ENCODE measurements at places on chromosomes 6 and 20.

DNA sequence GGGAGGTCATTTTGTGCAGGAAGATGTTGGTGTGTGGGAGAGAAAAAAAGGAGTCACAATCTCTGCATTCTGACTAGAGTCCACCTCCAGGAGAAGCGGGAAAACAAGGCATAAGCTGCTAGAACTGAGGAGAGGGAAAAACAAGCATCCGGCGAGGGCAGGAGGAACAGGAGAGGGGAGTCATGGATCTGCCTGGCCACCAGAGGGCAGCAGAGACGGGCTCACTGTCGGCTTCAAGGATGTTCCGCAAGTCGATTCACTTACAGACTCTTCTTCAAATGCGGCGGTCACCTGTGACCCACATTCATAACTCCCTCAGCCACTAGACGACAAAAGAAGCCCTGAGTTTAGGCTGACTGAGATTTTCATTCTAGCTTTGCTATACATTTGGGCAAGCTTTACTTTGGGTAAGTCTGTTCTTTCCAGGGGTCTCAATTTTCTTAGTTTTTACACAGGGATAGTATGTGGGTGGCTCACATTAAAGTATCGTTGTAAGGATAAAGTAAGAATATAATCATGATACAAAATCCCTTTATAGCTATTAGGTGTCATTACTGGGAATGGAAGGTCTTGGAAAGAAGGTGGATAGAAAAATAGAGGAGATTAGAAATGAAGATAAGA, 6.6 kb upstream of the BTNL2 start:
- DNase-seq: peak; percentile 92

GRCh38 chr20:60589623-60590022, 631.4 kb downstream of the CDH26 start:
- peak; percentile 8 for DNase-seq

GRCh38 chr6:119126140-119126539, 47.7 kb upstream of the FAM184A start:
- DNase-seq: no peak

DNA sequence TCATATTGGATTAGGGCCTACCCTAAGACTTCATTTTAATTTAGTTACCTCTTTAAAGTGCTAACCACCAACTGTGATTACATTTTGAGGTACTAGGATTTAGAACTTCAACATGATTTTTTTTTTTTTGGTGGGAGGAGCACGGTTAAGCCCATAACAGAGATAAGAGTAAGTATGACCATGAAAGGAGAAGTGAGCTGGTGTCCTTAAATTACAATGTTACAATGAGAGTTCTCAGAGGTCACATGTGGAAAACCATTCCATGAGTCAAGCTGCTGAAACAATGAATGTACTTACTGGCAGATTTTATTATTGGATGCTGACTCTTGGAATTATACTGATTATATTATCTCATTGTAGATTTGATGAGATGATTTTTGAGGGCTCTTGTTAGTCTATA, 779.3 kb upstream of the CITED2 start:
- DNase-seq: no peak

- peak; percentile 76 for DNase-seq
Measured at GRCh38 chr6:25250878-25251277, 28.3 kb upstream of the CARMIL1 start.

GRCh38 chr6:22747571-22747970, 178.2 kb downstream of the HDGFL1 start:
- DNase-seq: no peak

DNA sequence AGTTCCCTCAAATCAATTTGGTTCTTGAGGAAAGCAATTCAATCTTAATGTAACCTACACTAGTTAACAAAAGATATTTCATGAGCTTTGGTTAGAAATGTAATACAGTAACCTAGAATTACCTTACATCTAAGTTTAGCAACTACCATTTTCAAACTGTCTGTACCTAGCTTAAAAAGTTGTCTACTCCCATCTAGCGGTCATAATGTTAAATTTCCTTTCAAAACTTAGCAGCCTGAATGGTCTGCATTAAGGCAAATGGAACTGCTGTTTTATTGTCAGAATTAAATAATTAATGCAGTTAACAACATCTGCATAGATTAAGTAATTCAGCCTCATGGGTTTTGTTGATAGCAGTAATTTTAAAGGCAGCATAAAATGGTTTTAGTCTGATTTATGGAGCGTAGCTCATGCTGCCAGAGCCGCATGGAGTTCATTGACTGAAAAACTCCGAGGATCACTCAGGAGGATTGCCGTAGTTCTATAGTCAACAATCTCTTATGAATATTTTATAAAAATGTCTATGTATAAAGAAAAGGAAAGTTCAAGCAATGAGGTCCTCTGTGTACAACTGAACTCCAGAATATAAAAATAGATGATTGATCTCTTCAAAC, 485.4 kb upstream of the MANEA start:
- DNase-seq: no peak

GRCh38 chr6:31911826-31912585, 10.1 kb upstream of the ZBTB12 start:
- no peak for DNase-seq

- DNase-seq: peak; percentile 7
Measured at GRCh38 chr6:163356324-163356723, 58.2 kb upstream of the QKI start.

DNA sequence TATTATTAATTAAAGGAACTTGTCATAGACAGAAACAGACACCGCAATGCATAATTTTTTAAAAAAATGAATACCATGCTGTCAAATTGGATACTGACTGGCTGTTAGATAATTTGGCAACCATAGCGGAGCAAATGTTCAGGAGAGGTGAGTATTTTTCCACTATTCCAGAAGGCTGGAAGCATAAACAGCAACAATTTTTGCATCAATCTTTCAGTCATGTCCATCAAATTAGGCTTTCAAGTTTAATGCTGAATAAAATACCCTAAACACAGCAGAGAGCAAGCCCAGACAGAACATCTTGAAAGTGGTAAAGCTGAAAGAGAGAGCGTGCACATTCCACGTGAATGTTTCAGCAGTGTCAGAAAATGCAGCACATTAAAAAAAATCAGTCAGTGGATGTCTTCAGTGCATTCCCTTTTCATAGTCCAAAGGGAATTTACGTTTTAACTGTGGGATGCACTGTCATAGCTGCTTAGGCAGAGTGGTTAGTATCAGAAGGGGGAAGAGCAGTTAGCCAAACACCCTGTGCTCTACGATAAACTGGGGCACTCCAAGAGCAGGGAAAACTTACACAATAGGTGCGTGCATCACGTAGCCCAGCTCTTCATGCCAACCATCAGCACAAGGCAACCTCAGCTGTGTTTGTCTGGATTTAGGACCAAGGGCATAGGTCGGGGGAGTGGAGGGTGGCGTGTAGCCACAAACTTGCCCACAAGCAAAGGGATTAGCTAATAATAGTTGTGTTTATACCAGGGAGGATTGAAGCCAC, 116.2 kb upstream of the STMND1 start:
- no peak for DNase-seq

GRCh38 chr20:52974179-52974594, 2.0 kb downstream of the TSHZ2 start:
- DNase-seq: peak; percentile 81

- DNase-seq: no peak
Measured at GRCh38 chr6:94902974-94903628, 674.2 kb upstream of the MANEA start.

GRCh38 chr6:155287762-155288161, 23.9 kb downstream of the CLDN20 start:
- DNase-seq: no peak

DNA sequence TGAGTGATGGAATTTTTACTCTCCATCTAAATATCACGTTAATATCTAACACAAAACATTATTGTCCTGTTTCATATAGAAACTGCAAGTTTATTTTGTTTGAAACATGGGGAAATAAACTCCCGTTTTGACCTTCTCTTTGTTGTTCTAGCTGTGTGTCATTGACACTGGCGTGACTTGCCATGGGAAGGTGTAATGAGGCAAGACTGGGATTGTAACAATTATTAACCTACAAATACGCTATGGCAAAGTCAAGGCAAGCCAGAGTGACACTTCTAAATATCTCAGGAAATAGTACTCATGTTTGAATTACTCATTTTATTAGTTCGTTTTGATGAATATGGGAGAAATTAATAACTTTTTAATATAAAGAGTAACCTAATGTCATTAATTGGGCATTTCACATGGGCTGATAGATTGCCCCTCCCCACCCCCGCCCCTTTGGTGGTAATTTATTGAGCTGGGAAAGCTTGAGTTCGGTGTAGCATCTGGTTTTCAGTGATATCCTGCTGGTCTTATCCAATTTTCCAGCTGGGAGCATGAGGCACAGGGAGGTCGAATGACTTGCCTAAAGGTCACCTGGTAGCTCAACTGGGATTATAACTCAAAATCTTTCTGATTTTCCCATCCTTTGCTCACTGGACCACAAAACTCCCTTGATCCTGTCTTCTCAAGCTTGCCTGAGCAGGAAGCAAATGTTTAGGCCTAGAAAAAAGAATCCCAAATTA, 380.6 kb upstream of the JAG1 start:
- DNase-seq: no peak

DNA sequence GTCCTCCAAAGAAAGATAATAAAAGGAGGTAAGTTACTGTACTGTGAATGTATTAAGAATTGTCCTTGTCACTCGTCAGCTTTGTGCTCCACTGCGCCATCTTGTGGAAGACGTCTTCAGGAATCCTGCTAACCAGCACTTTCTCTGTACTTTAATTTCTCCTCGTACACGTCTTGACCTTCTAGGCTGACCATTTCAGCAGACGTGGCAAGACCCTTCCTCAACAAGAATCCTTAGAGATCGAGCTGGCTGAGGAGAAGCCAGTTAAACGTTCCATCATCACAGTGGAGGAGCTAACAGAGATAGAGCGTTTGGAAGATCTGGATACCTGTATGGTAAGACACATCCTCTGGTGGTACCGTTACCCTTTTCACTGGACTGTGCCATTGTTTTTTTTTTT, 95.5 kb upstream of the SCGN start:
- DNase-seq: peak; percentile 92

GRCh38 chr6:93604951-93605350, 185.6 kb upstream of the EPHA7 start:
- no peak for DNase-seq

DNA sequence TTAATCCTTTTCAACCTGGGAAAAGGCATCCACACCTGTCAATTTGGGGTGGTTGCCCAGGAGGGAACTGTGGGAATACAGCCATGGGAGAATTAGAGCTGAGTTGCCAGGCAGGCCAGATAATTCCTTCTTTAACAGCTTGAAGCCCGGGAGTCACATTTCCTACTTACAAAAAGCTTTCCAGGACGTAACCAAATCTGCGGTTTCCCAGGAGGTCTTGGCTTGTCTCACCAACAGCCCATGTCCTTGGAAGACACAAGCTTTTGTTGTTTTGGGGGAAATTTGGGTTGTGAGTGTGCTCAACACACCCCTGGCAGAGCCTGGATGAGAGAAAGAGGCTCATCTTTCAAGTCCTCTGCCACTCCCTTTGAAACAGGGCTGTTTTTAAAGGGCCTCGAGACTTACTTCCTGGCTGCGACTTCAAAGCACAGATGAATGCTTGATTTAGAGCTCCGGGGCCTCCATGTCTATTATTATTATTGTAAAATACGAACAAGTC, 465.9 kb upstream of the BTBD3 start:
- no peak for DNase-seq

DNA sequence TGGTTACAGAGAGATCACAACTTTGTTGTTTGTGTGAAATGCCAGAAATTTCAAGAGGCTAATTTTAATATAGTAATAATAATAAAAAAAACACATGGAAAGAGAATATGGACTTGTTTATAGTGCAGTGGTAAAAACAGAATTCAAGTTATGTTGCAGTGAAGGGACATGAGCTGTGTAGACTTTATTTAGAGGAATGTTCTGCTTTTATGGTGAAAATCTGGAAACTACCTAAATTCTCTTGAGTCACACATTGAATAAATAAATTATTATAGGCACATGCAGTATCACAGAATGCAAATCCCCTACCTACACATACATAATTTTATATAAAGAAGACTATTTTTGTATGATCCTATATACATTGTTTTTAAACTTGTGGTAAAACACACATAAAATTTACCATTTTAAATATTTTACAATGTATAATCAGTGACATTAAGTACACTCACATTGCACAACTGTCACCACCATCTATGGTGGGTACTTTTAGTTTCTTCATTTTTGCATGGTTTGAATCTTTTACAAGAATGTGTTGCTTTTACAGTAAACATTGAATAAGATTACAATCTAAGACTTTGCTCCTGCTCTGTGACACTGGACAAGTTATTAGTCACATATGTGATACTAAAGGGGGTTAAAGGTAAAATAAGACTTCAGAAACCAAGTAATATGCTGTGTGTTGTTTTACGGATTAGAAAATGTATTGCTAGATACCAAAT, 107.4 kb downstream of the B3GAT2 start:
- no peak for DNase-seq

GRCh38 chr6:64694356-64694755, 1012.7 kb downstream of the EYS start:
- no peak for DNase-seq
